Amniotic stem cell (primary cell): ENCODE measurements at places on chromosomes 4 and X.

- no peak for DNase-seq
These were observed 432.5 kb upstream of the FGF16 start for GRCh38 chrX:77014377-77015372.

DNA sequence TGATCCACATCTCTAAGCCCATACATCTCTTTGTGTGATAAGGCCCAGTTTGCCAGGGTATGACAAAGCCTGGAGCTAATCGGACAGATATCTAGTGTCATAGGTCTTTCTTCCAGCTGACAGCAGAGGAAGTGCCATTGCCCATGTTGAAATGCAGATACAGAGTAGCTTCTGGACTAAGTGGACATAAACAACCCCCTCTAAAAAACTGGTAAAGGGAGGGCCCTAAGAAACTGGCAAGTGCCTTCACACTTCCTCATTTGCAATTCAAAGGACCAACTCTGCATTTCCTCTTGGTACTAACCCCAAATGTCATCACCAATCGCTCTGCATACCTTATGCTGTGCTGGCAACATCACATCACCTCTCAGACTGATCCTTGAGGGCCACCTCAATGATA, 20.8 kb downstream of the ARHGEF6 start:
- DNase-seq = no peak

- no peak for DNase-seq
These were observed 35.9 kb upstream of the GPR78 start for GRCh38 chr4:8544282-8544681.

- DNase-seq = no peak
These were observed 17.9 kb downstream of the UBE2K start for GRCh38 chr4:39715788-39716187.

- DNase-seq = no peak
These were observed 131.6 kb upstream of the MED14 start for GRCh38 chrX:40866893-40867292.

DNA sequence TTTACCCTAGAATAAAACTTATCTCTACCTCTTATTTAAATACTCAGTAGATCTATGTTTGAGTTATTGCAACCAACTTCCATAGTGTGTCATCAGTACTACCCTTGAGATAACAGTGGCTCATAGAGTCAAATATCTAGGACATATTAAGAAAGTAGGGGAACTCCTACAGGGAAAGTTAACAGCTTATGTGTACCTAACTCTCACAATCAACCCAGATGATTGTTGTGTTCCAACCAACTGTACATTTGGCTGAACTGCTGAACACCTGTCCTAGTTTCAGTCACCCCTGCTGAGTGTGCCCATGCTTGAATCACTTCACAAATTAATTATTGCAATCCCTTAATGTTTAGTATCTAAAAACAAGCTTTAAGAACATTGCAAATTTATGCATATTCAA, 244.2 kb upstream of the GRID2 start:
- DNase-seq = no peak

DNA sequence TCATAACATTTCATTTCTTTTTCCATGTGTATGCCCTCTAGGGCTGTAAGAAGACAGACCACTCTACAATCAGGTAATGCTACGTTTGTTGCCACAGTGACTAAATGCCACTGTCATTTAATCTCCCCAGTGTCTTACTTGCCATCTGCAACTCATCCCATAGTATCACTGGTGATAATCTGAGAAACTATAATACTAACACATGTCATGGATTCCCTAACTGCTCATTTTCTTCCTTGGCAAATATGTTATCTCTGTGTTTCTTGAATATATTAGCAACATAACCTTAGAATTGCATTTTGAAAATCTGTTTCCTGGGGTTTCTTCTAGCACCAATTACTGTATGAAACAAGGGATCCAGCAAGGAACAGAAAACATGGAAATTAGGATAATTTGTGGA, 6.1 kb downstream of the F8A1 start:
- no peak for DNase-seq

- DNase-seq = no peak
These were observed 61.2 kb downstream of the METTL14 start for GRCh38 chr4:118746251-118746919.

DNA sequence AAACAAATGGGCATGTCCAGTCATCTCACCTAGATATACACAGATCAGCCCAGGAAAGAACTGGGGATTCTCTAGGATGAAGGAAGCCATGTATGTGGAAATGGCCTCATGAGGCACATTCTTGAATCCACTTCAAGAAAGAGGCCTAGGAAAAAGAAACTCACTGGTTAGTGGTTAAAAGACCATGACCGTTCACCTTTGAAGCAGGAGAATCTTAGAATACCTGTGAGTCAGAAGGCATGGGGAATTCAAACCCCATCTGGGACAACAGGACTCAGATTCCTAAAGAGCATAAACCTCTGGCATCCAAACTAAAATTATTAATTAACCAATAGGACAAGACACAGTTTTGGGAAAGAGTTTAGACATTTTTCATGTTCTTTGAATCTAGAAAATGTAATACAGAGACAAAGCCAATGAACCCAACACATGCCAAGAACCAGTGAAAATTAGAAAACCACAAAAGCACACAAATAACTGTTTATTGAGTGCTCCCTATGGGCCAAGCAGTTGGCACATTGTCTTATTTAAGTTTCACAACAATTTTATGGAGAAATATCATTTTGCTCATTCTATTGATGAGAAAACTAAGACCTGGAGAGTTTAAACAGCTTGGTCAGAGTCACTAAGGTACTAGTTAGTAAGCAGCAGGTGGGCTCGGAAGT, 97.5 kb downstream of the NPNT start:
- no peak for DNase-seq

DNA sequence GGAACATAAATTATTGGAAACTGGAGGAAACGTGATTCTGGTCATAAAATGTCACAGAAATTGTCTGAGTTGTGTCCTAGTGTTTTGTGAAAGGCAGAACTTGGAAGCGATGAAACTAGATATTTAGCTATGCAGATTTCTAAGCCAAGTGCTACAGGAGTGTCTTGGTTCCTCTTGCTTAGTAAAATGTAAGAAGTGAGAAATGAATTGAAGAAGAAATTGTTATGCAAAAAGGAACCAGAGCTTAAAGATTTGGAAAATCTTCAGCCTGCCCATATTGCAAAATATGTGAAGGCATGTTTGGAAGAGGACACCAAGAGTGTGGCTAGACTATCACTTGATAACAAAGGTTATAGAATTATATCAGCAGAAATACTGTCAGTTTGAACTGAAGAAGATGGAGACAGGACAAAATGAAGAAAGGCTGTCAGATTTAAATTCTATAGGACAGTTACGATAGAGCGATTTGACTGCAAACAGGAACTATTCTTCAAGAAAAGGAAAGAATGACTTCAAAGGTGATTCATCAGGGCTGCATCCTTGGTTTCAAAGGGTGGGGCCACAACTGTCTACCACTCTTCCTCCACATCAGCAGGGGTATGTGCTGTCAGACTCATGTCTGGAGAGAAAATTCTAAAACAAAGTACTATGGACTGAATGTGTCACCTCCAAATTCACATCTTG, 9.4 kb upstream of the CDS1 start:
- DNase-seq = no peak

GRCh38 chrX:133215747-133216146, 2.4 kb downstream of the TFDP3 start:
- DNase-seq = no peak

DNA sequence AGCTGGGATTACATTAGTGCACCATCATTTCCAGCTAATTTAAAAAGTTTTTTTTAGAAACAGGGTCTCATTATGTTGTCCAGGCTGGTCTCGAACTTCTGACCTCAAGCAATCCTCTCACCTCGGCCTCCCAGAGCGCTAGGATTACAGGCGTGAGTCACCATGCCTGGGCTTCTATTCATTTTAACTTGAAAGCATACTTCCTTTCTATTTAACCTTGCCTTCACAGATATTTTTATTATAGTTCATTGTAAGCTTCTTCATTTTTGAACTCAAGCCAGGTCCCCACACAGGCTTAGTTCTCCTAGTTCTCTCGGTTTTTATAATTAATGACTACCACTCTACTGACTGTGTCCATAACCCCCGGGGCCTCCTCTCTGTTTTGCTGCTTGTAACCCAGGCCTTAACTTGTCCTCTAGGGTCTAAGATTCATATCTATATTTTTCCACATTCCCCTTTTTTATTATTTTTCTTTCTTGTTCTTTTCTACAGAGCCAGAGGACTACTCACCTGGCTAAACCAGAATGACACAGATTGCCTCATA, 50.7 kb downstream of the SNX12 start:
- no peak for DNase-seq

GRCh38 chr4:98658287-98659105, at the start of gene TSPAN5:
TSPAN5 (minus strand) TSS chr4:98658611.
- DNase-seq = peak; percentile 61

- no peak for DNase-seq
These were observed 16.4 kb upstream of the TNIP3 start for GRCh38 chr4:121180558-121180957.

DNA sequence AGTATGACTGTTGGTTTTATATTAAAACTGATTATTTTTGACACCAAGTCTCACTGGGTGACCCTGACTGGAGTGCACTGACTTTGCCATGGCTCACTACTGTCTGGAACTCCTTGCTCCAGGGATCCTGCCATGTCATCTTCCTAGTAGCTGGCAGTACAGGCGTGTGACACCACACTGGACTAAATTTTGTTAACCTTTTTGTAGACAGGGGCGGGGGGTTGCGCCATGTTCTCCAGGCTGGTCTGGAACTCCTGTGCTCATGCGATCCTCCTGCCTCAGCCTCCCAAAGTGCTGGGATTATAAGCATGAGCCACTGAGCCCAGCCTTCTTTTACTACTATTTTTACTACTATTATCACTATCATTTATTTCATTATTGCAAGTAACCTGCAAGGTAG, 8.9 kb downstream of the XAGE1A start:
- no peak for DNase-seq

DNA sequence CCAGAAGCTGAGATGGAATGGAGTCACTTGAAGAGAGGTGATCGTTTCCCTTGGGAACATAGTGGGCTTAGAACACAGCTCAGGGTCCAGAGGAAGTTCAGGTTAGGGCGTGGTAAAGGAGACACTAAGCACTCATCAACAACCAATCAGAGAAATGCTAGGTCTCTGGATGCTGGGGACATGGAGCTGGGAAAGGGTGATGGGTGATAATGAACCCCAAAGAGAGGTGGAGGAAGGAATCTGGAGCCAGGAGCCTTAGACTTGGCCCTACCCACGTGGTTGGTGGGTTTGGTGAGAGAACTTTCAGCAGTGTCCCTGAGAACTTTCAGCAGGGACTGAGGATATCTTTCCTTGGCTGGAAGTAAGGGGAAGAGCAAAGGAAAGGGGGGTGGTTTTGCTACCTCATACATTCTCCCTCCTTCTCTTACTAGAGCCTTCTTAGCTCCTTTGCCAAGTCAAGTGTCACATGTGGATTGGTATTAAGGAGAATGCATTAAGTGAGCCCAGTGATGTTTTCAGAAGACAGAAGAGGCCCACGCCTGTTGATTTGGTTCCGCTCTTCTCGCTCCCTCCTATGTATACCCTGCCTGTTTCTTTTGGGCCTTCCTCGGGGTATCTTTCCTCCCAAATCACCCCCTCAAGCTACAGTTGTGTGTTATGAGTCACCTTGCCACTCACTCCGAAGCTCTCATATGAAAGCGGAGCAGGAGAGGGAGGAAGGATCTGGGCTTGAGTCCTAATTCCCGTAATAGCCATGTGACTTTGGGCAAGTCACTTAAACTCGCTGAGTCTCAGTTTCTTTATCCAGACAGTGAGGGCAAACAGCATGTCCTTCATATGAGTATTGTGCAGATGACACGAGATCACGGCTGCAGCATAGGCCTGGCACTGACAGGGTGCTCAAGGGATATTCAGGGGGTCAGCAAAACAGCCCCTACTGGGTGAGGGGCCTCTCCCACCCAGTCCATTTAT, 63.1 kb downstream of the TSC22D3 start:
- no peak for DNase-seq

DNA sequence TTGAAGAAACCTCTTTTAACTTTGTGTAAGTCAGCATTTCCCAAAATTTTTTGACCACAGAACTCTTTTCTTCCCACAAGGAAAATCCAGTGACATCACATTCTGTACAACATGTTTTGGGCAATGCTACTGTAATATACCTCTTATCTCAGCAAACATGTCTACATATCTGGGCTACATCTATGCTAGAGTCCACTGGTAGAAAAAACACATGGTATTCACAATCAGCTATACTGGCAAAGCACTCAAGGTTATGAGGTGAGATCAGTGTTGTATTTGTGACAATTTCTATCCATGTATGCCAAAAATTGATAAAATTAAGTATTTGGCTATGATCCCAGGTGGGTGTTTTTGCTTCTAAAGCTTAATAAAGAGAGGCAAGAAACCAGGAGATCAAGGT, 98.0 kb downstream of the ATP11C start:
- DNase-seq = no peak

DNA sequence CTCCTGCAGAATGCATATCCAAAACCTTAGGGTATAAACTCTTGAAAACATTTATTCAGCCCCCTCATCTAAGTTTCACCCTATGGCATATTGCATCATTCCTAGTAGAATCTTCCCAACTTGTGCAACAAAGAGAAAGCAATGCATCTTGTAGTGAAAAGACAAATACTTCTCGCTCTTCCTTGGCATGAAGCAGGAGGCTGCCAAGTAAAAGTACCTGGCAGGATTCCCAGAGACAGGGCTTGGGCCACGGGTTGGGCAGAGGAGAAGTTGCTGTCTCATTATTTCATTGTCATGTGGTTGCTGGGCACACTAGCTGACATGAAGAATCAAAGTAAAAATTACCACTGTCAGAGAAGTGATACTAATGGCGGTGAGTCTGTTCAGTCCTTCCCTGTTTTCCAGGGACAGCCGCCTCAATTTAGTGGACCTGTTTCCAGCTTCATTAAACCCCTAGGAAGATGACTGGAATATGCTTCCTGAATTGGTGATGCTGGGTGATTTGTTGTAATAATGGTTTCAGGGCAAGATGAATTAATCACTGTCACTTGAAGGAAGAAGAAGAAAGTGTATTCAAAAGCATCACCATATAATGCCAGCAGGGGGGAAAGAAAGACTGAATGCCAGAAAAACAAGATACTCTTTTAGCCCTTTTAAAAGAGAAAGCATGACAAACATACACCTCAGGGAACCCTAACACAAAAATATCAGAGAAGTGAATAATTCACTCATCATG, 380.5 kb upstream of the IGFBP7 start:
- no peak for DNase-seq

GRCh38 chr4:13432453-13432852, 51.7 kb downstream of the RAB28 start:
- no peak for DNase-seq

DNA sequence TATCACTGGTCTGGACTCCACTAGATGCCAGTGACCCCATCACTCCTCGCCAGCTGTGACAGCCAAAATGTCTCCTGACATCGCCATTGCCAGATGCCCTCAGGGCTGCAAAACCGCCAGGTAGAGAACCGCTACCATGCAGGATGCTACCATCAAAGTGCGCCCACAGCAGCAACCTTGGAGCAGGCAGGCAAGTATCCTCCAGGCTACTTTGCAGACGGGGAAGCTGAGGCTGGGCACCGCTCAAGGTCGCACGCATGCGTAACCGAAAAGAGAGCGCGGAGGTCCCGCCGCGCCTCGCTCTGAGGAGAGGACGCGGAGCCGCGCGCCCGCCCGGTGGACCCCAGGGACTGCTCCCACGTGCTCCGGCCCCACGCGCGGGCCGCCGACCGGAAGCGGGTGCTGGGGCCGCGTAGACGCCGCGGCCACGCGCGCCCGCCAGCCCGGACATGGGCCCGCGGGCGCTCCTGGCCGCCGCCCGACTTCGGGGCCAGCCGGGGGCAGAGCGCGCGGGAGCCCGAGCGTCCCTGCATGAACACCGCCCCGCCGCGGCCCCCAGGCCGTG, at the start of gene STS:
Gene STS (plus strand): TSS at position 300 of the 565 bp plus-strand sequence. CDS start 105,488 bp downstream, outside the sequence.
- no peak for DNase-seq

- peak; percentile 18 for DNase-seq
These were observed 69.5 kb downstream of the PDE5A start for GRCh38 chr4:119559044-119559647.
